ENCODE measurements at places on chromosomes 6 and 20. TPM values are rescaled to one million over a fixed set of nuclear protein-coding genes. Genes with fewer than 3 reads are reported as not detected.
A peak's percentile ranks its signal among the peaks of the same experiment; 100 is the strongest.

The GTSF1L gene
- not detected for total RNA-seq

DNA sequence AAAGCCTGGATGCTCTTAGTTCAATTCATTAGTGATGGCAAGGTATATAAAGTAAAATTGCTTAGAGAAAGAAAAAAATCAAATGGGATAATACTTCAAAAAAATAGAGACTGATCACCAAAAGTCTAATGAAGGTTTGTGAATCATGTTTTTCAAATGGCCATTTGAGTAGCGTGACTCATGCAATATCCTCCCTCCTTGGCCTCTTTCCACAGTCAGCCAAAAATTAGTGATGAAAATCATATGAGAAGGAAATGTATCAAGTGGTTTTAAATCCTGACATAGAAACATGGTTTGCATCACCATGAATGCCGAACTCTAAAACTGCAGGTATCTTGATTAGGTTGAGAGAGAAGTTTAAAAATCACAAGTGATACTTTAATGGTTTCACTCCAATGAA, 1.2 kb upstream of the COL19A1 start:
- no peak overlapping the region for H3K4me3 ChIP-seq
- no peaks in the 10 kb centered on the region for H3K36me3 ChIP-seq
- H3K4me1 ChIP-seq, result no peaks in the 10 kb centered on the region
- peaks cover 96% of the 10 kb centered on the region for H3K27me3 ChIP-seq
- peak; percentile 38 for DNase-seq

The PI16 gene
- total RNA-seq, result not detected

The CYP24A1 gene
- total RNA-seq, result 0.34 TPM

GRCh38 chr6:44622956-44623355, 235.4 kb downstream of the CDC5L start:
- no peak overlapping the region for H3K27ac ChIP-seq
- H3K27me3 ChIP-seq, result no peaks in the 10 kb centered on the region
- no peak for DNase-seq
- H3K4me3 ChIP-seq, result no peak overlapping the region
- no peaks in the 10 kb centered on the region for H3K4me1 ChIP-seq

DNA sequence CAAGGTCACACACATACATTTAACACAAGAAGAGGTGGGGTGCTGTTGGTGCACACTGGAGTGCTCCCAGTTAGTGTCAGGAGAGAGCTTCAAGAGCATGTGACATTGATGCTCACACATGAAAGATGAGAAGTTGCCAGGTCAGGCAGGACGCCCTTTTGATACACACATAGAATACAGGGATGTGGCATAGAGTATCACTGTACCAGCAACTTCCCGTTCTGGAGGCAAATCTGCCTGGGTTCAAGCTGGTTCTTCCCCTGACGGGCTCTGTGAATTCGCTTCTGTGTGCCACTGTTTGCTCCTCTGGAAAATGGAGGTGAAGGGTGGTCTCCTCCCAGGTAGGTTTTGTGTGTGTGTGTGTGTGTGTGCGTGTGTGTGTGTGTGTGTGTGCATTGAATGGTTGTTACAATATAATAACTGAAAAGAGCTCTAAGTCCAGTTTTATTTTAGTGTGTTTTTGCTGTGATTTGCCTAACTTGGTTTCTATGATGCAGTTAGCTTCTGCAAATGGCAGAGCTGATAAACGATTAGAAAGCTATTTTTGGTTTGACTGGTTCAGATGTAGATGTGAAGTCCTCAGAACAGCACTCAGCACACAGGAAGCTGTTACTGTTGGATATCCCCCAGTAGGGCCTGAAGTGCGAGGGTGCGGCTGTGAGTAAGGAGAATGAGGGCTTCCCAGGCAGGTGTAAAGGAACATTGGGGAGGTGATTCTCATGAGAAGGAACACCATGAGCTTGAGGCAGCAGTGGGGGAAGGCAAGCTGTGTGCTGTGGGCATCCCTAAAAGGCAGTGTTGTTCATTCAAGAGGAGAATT, 53.4 kb downstream of the HIVEP1 start:
- DNase-seq, result no peak
- no peaks in the 10 kb centered on the region for H3K27me3 ChIP-seq
- no peak overlapping the region for H3K27ac ChIP-seq

DNA sequence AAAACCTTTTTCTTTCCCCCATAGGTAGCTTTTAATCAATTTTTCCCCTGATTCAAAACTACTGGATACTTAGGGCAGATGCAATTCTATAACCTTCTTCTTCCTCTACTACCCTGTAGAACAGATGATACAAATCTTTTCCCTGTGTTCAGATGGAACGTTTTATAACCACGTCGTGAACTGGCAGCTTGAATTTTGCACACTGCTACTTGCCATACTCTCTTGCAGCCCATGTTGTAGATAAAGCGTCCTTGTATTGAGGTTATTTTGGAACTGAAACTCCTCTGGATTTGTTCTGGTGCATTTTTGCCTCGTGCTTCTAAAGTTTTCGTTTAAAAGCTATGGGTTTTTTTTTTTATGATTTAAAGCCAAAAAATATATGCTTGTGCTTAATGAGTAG, 440.2 kb downstream of the RFPL4B start:
- no peaks in the 10 kb centered on the region for H3K27me3 ChIP-seq
- no peaks in the 10 kb centered on the region for H3K36me3 ChIP-seq
- no peak overlapping the region for H3K4me3 ChIP-seq
- no peak overlapping the region for H3K27ac ChIP-seq

DNA sequence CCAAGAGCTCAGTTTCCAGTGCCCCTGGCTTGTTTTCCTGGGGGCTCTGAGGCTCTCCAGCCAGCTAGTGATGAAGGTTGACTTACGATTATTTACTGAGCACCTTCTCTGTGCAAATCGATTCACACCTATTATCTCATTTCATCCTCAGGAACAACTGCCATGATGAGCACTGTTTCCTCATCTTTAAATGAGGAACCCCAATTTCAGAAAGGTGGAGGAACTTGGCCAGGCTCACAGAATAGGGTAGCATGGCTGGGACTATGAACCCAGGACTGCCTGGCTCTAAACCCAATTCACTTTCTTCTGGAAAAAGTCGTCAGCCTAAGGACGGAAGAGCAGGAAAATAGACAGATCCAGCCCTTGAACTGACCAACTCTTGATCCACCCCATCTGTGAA, 3.5 kb upstream of the BPI start:
- H3K27me3 ChIP-seq, result peaks cover 37% of the 10 kb centered on the region
- H3K36me3 ChIP-seq, result no peaks in the 10 kb centered on the region
- no peak for DNase-seq

The CYP39A1 gene
- total RNA-seq, result 7.2 TPM

DNA sequence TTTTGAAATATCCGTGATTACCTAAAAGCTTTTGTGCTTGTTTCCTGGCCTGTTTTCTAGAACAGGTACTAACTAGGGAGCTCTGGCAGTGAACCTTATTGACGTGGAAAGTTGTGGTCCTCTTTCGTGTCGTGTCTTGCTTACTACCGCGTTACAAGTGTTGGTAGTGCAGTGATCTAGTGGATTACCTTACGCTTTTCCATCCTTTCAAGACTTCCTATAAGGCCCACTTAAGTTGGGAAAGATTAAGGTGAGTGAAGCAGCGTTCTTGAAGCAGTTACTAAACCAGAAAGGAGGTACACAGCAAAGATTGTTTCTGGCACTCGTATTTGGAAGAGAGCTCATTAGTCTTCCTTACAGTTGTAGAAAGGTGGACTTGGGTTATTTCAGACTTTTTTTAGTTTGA, 1.9 kb downstream of the PNRC1 start:
- H3K4me3 ChIP-seq, result peak overlapping the region; percentile 96
- peaks cover 75% of the 10 kb centered on the region for H3K36me3 ChIP-seq
- DNase-seq, result peak; percentile 44
- no peaks in the 10 kb centered on the region for H3K27me3 ChIP-seq
- peaks cover 29% of the 10 kb centered on the region for H3K4me1 ChIP-seq

DNA sequence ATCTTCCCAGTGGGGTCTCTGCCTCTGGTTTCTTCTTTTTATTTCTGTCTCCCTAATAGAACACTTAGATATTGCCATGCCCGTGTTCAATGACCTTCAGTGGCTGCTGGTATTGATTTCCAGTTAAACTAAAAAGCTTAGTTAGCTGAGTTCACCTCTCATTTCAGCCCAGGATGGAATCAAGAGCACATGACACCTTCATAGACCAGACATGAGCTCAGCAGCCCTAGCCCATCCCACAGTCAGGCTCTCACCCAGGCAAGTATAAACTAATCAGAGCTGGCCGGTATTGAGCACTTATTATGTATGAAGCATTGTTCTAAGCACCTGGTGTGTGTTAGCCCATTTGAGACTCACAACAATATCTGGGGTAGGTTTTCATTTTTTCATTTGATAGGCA, 33.7 kb upstream of the PLEKHG1 start:
- no peaks in the 10 kb centered on the region for H3K4me1 ChIP-seq
- H3K4me3 ChIP-seq, result no peak overlapping the region
- peaks cover 11% of the 10 kb centered on the region for H3K27me3 ChIP-seq
- H3K27ac ChIP-seq, result no peak overlapping the region
- no peaks in the 10 kb centered on the region for H3K36me3 ChIP-seq

Data from MCF 10A (cell line).